Activated T-cell treated with anti-CD3 and anti-CD28 coated beads for 1 hour (primary cell): ENCODE measurements at places on chromosomes 6 and 20.

DNA sequence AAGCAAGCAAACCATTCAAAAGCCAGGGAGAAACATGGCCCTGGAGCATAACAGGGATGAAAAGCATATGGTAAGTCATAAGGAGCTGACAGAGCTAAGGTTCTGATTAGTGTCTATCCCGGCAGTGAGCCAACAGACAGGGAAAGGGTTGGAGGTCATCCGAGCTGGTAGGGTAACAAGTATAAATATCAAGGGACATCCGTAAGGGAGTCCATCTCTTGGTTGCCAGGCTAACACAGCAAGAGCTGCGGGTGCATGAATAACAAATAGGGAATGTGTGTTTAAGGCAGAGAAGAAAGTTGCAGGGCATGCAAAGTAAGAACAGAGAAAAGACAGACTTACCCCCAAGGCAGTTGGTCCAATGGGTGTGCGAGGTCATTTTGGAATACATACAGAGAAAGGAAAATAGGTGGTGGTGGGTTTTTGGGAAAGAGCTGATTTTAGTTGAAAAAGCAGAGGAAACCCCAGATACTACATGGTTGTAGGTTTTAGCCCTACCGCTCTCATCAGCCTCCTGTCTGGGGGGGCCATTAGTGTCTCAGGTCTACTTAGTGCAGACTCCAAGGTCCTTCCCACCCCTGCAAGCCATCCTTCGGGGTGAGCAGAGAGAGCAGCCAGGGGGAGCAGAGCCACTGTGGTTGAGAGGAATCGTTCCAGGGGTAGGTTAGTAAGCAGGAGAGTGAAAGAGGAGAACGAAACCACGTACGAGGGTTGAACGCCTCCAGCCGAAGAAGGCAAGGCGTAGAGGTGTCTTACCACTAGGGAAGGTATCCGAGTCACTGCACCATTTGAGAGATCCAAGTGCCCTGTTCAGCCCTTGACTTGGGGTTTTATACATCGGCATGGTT lies at the start of gene ERVFRD-1:
TSS of gene ERVFRD-1 (minus strand) at position 805 of the 848 bp plus-strand sequence. CDS start 6,415 bp downstream, outside the sequence.
- no peak for DNase-seq

- peak; percentile 64 for DNase-seq
Observed at GRCh38 chr20:63434599-63435378, 37.7 kb downstream of the KCNQ2 start.

DNA sequence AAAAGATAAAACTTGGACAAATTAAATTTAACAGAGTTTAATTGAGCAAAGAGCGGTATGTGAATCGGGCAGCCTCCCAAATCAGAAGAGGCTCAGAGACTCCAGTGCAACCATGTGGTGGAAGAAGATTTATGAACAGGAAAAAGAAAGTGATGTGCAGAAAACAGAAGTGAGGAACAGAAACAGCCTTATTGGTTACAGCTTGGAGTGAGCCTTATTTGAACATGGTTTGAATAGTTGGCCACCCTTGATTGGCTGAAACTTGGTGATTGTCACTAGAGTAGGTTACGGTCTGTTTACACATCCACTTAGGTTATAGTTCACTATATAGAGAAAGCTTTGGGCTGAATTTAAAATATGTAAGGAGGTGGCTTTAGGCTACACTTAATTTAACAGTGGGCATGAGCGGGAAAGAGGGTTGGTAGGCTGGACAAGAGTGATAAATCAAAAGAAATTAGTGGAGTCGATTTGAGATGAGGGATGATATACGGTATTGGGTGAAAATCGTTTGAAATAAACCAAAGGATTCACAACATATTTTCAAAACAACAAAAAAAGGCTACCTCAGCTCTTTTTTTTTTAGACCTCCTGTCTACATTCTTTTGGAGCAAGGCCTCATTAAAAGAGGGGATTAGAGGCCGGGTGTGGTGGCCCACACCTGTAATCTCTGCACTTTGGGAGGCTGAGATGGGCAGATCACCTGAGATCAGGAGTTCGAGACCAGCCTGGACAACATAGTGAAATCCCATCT lies 84.3 kb upstream of the PREP start:
- no peak for DNase-seq

GRCh38 chr6:130885392-130886192 lies 58.4 kb downstream of the SMLR1 start:
- DNase-seq: peak; percentile 59

DNA sequence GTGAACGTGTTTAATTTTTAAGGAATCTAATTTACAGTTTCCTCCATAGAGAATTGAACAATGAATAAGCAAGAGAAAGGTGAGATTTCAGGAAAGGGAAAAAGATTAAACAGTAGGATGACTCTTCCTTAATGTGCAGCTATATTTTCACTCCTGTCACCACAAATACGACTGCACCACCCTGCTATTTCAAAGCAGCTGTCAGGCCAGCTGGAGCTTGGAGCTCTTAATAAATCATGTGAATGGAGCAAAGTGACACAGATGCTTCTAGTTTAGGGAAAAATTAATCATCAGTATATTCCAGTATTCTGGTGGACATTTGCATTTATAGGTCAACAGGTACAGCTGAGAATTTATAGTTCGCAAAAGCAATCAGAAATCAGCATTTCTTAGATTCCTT lies 56.5 kb upstream of the PKIB start:
- DNase-seq: no peak

DNA sequence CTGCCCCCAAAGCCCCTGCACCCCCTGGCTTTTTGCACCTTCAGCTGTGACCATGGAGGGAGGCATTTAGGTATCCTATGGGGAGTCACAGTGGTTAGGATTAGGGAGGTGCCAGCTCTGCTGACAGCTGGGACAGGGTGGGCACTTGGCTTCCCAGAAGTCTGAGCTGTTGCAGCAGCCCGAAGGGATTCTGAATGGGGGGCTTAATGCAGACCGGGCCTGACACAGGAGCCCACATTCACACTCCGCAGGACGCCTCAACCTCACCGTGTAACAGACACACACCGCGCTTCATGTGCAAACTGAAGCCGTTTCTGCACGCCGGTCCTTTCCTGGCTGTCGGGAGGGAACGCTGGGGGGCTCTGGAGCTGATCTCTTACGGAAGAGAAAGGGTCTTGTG lies 1.9 kb downstream of the EBF4 start:
- no peak for DNase-seq

- DNase-seq: no peak
Observed at GRCh38 chr6:110101885-110102284, 77.6 kb downstream of the WASF1 start.

GRCh38 chr6:170311696-170312095 lies 5.1 kb downstream of the FAM120B start:
- DNase-seq: no peak

DNA sequence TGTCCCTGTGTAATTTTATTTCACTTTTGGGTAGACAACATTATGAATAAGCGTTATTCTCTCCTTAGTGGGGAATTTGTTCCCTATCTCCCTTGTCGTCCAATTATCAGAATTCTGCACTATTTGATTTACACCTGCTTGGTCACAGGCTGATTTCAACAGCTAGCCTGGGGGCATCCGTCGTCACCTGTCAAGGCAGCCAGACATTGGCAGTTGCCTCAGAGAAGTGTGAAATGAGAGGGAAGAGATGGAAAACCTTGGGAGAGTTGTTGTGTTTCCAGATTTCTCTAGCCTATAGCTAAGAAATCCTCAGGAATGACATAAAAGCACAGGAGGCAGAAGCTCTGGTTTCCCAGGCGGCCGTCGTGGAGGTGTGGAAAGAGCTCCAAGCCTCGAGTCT lies 891 bp upstream of the GHRH start:
- no peak for DNase-seq

DNA sequence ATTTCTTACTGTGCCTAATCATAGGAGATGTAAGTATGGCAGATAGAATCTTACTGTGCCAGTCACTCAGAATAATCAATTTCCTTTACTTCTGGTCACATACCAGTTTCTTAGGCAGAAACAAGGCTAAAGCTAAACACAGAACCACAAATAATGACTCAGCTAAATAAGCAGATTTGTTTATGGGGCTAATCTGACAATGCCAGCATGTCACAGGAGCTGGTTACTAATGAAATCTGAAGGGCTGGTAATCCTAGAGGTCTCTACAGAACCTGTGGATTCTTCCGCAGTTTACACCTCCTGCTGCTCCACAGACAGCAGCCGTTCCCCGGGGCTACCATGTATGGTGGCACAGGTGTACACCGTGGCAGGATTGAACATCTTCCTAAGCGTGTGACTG lies 80.8 kb downstream of the LYRM4 start:
- no peak for DNase-seq
